ENCODE measurements at places on chromosomes 3 and 15.

- DNase-seq: no peak
Observed at GRCh38 chr3:57876632-57877031, 120.5 kb downstream of the SLMAP start.

GRCh38 chr15:51341366-51342226, at the start of gene GLDN:
Gene GLDN, plus strand, starts transcription at chr15:51341655. Its CDS starts 30 bp downstream, at chr15:51341685.
- no peak for DNase-seq

DNA sequence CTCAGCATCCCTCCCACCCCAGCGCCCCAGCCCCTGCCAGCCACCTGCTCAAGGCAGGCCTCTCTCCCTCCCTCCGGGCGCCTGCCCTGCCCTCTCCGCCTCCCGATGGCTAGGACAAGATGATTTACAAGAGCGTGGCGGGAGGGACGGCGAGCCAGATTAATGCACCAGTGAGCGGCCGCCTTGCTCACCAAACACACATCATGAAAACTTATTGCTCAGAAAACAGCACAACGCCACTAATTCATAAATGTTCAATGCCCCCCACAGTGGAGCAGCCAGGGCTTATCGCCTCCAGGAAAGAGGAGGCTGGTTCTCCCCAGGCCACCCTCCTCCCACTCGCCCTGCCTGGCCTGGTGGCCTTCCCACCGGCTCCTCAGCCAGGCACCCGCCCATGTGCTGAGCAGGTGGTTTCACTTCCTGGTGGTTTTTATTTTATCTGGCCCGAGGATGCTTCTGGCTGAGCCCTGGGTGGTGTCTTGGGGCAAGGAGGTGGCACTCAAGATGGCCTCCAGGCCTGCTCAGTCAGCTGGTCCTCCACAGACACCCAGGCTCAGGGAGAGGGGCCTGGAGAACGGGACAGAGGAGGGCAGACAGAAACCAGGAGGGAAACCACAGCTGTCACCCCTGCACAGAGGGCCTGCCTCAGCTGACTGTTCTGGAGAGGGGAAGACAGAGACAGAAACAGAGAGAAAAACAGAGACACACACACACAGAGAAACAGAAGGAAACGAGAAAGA, 284.9 kb downstream of the UACA start:
- peak; percentile 71 for DNase-seq

DNA sequence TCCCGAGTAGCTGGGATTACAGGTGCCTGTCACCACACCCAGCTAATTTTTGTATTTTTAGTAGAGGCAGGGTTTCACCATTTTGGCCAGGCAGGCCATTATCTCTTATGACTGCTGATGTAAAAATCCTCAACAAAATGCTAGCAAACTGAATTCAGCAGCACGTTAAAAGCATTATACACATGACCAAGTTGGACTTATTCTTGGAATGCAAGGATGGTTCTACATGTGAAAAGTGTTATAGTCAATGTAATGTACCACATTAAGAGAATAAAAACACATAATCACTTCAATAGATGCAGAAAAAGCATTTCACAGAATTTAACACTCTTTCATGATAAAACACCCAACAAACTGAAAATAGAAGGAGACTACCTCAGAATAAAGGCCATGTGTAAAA, 20.2 kb downstream of the RNF13 start:
- no peak for DNase-seq

DNA sequence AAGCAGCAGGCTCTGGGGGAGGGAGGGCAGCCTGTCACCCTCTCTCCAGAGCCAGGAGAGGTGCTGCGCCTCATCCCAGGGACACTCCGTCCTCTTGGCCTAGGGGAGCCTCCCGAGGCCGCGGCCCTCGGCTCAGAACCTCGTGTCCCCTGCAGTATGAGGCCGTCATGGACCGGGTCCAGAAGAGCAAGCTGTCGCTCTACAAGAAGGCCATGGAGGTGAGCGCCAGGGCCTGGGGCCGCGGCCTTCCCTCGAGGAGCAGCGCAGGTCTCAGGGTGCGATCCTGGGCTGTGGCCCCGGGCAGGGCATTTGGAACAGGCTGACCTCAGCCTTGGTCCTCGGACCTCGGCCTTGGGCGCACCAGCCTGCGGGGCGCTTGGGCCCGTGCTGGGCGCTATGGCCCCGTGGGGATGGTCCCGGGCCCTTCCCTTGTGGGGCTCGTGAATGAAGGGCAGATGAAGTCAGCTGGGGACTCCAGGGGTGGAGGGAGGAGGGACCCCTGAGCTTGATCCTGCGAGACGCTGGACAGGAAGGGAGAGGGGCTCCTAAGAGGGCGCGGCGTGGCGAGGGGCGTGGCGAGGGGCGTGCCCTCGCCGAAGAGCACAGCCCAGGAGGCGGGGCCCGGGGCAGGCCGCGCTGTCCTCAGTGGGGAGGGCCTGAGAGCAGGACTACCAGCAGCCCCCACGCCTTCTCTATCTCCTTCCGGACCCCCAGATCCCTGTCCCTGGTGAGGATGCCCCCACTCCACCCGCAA, 32.9 kb downstream of the PSTPIP1 start:
- DNase-seq: no peak

DNA sequence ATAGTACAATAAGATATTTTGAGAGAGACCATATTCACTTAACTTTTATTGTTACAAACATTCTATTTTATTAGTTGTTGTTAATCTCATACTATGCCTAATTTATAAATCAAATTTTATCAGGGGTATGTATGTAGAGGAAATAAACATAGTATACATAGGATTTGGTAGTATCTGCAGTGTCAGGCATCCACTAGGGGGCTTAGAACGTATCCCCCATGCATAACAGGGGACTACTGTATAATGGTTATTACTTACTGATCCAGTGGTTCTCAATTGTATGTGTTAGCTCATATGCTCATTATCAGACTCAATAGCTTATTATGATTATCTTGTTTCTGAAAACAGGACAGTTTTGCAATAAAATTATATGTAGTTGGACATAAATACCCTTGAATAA, 27.6 kb downstream of the CMC1 start:
- no peak for DNase-seq

DNA sequence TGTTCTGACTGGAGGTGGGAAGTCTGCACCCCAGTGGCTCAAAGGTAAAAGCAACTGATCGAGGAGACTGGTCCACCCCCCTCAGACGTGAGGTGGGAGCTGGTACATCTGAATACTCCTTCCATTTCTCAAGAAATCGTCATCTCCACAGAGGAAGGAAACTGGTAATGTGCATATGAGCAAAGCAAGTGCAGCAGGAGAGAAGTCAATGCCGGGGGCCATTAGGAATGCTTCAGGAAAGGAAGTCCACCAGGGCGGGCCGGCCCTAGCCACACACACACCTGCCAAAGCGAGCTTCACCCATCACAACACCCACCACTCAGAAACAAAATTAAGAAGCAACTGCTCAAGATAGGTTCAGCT, 8.5 kb downstream of the TBC1D2B start:
- DNase-seq: no peak

GRCh38 chr3:49132437-49133225, at the start of gene LAMB2:
Gene LAMB2, minus strand, starts transcription at chr3:49133050. Its CDS starts 183 bp downstream, at chr3:49132867.
- DNase-seq: peak; percentile 54

DNA sequence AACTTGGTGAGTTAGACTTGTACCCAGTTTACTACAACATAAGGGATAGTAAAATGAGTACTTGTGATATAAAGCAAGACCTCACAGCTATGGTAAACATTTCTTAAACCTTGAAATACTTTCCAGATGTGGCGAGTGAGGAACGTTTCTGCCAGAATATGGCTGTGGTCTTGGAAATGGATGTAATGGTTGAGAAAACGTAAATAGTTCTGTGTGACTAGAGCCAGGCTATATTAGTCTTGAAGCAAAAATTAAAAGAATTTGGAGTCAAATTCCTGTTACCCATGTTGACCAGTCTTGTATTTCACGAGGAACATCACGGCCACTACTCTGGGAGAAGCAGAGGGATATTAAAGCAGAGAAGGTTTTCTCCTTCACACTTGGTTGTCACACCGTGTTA, 15.3 kb downstream of the OR4F15 start:
- no peak for DNase-seq

DNA sequence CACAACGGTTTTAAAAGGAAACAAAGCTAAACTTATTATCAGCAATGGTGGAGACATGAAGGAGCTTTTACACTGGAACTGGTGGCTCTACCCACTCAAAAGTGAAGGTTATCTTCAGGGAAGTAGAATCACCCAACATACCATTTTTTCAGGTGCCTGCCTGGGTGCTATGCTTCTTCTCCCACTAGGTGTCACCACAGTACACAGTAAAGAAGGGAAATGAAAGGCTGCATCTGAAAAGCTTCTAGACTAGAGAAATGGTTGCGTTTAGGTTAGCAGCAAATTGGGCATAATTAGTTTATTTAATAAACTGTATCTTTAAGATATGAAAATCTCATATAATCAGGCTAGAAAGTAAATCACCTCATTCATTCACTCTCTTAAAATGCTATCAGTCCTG, 47.0 kb upstream of the SELENOK start:
- peak; percentile 77 for DNase-seq

GRCh38 chr15:41801850-41802455, 25.9 kb upstream of the JMJD7 start:
- DNase-seq: no peak

DNA sequence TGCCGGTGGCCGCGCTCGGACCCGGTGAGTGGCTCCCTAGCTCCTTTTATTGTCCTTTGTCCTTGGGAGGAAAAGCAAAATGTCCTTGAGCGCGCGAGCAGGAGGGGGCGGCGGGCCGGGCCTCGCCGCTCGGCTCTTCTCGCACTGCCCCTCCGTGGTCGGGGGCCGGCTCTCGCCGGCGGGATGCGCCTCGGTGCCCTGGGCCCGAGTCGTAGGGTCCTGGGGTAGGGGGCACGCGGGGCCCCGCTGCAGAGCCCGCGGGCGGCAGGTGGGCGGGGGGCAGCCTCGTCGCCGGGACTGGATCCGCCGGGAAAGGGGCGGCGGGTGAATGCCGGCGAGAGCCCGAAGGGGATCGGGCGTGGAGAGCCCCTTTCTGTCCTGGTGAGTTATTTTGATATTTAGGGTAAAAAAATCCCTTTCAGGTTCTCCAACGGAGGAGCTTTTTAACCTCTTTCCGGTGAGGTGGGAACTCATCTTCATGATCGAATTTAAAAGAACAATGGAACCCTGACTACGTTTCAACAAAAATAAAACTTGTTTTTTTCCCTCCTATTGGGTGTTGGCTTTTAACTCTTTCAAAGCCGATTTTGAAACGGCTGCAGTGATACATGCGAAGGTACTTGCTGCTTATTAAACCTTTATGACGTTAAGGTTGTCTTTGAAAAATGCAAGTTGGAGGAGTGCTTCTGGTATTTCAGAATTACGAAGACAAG, 16.8 kb upstream of the CHD2 start:
- peak; percentile 30 for DNase-seq

DNA sequence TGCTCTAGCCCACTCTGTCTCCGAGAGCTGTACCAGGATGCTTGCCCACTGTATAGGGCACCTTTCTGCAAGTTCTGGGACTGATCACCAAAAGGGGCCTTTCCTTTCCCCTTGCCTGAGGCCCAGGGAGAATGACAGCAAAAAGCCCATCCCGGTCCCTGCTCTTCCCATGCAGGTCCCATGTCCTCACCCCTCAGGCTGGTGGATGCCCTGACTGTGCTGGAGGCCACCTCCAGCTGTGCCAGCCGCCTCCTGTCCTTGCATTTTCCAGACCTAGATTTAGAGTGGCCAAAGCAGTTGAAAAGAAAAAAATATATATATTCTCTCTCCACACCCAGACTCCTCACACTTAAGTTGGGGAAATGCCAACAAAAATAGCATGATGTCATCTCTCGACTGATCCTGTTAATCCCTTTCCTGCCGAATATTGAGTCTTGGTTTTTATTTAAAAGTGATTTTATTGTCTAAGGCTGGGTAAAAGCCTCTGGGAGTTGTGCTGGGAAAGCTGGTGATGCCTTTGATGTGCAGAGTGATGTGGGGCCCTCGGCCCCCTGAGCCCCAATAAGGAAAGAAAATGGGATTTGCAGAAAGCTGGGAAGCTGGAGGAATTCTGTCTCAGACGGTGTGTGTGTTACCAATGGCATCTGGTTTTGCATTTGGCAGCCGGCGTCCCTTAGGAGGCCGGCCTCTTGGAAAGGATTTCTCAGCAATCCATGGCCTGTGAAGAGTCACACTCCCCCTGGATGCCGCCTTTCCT, 29.3 kb upstream of the TPM1 start:
- DNase-seq: no peak

DNA sequence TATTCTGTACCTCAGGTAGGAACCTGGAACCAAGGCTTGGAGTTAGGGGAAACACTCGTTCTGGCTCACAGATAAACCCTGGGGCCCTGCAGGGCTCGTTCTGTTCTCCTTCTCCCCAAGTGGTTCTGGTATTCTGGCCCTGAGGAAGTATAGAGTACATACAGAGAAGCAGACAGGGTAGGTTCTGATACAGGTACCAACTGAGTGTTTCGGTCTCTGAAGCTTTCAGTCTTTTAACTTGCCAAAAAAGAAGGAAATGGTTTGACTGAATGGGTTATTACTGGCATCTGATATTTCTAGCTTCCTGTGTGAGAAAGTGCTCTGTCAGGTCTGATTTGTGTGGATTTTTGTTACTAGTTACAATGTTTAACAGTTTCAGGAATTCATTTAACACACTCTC, 67.3 kb downstream of the UBE2E2 start:
- no peak for DNase-seq

GRCh38 chr3:69505770-69506407, 120.0 kb upstream of the FRMD4B start:
- DNase-seq: no peak

- no peak for DNase-seq
Observed at GRCh38 chr15:92611995-92612745, 43.4 kb downstream of the FAM174B start.

GRCh38 chr3:152843955-152844354, 9.0 kb downstream of the P2RY1 start:
- no peak for DNase-seq

DNA sequence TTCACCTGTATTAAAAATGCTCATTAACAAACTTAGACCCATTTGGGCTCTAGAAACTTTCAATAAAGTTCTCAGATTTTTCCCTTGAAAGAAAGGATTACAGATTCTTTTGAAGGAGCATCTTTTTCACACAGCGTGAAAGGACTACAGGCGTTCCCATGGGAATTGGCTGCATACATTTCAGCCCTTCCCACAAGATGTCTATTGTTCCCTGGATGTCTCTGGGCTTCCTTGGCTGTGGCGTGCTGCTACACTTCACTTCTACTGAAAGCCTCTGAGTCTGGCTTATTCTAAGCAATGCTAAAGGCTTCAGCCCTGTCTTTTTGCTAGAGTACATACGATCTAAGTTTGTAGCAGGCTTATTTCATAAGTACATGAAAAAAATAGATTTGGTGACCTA, 1.4 kb downstream of the VEPH1 start:
- DNase-seq: no peak

GRCh38 chr15:31277335-31278060, 49.1 kb upstream of the KLF13 start:
- no peak for DNase-seq
